ENCODE measurements at places on chromosomes 7 and 10.

GRCh38 chr10:46048152-46048551, 2.1 kb upstream of the MSMB start:
- no peak for DNase-seq

- no peak for DNase-seq
Observed at GRCh38 chr10:5486853-5487235, 12.5 kb downstream of the CALML5 start.

DNA sequence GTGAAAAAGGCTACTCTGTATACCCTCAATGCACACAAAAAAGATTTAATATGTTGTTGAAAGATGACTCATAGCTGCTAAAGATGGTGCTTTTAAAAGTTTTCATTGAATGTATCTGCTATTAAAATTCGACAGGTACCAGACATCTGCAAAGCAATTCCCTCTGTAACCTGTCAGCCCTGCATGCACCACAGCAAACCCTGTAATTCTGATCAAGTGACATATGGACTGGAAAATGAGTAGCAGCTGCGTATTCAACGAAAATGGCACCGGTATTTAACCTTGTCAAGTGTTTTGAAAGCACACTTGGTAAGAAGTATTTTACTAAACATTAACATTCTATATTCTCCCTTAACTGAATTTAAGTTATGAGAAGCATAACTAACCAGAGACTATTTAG, 58.2 kb upstream of the PTPRN2 start:
- no peak for DNase-seq

- DNase-seq = peak; percentile 24
Observed at GRCh38 chr10:94288361-94289101, 74.2 kb downstream of the NOC3L start.
